ENCODE measurements at places on chromosomes 7 and 10.

DNA sequence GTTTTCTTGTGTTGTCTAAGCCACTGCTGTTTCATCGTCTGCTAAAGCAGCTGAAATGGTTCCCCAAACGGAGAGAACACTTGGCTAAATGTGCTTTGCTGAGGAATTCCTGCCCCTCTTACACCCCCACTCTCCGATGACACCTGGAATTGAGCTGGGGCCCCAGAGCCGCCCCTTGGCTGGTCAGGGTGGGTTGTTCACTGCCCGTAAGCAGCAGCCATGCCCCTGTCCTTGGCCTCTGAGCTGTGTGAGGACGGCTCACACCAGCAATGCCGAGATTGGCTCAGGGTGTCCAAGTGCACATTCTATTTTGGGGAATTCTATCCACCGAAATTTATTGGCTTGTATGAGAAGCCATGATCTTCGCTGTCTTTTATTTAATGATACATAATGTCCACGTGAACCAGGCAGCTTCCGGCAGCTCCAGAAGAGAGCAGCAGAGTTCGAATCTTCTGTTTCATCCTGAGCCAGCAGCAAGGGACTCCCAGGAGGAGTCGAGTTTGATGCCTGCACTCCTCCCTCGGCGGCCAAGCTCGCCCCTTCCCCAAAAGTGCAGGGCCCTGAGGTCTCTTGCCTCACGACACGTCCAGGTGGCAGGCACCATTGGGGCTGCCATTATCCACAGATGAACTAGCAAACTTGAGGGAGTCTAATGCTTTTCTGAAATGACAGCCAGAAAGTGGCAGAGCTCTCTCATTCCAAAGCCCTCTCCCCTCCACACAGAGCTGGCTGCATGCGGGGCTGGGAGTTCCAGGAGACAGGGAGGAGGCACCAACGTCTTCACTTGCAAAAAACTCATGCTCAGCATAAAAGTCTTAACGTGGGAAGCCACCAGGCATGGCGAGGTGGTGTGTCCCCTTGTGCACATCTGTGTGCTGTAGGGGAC is 114.0 kb downstream of the WDR37 start:
- no peak for DNase-seq

DNA sequence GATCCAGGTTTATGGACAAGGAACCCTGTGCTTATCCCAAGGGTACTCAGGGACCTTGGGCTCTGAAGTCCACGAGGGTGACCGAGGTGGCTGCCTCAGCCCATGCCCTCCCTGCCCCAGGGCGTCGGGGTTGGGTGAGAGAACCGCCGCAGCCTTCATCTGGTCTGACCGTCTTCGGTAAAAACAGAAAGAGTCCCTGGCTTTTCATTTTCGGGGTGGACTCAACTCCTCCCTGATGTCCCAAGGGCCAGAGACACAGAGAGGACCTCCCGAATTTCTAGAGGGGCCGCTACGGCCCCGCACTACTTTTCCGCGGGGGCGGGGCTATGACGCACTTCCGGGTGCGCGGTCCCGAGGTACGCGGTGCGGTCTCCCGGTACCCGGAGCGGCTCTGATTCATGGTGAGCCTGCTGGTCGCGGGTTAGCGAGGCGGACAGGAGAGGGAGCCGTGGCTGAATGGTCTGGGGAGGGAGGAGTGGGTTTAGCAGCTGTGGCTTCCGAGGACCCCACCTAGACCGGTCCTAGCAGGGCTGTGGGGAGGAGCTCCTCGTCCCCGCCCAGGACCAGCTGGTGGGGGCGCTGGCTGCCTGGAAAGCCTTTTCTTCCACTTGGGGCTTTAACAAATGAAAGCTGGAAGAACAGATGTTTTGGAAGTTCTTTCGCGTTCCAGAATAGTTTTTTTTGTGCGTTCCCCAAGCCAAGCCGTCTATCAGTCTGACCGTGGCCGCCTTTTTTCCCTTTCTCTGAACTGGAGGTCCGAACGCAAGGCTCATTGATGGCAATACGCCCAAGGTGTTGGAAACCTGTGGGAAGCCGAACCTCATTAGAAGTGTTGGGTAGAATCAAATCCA is at the start of gene ZSCAN21:
TSS of gene ZSCAN21 (plus strand) at position 334 of the 851 bp plus-strand sequence. CDS start 7,233 bp downstream, outside the sequence.
- peak; percentile 81 for DNase-seq

GRCh38 chr7:81025360-81025759 is 106.5 kb upstream of the SEMA3C start:
- DNase-seq: peak; percentile 8

DNA sequence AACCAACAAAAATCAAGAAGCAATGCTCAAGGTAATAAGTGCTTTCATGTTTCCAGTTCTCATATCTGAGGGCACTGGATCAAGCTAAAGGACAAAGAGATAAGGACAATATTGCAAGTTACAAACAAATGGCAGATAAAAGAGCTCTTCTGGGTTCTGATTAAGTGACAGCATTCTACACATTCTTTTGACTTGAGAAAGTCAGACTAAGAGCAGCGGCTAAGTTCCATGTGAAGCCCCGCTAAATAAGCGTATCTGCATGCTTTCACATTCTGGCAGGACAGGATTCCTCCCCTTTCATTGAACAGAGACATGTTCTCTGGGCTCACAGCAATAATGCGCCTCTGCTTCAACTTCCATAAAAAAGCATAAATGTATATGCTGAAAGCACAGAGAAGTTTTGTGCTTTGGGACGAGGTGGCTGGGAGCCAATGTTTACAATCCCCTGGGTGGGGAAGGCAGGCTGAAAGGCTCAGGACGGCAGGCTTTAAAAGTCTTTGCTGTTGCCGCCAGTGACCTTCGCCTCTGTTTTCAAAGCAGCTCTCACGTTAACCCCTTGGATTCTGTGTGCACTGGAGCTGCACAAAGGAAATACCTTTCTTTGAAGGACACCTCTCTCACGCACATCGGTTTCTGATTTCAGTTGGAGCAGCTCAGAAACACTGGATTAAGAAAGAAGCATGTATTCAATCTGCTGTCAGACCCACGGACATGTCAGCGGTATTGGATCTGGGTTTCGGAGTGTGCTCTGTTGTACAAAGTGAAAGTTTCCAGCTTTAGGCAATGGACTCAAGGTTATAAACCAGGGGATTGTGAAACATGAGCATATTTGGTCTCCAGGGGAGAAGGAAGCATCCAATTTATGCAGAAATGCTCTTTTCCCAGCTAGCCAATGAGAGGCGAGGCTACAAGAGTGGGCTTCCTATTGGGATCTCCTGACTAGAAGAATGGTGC is 105.4 kb upstream of the FAM133B start:
- peak; percentile 63 for DNase-seq

- DNase-seq: no peak
Observed at GRCh38 chr7:105538339-105538738, 6.3 kb downstream of the RINT1 start.

- no peak for DNase-seq
Observed at GRCh38 chr10:44197646-44198045, 187.3 kb downstream of the CXCL12 start.

- peak; percentile 75 for DNase-seq
Observed at GRCh38 chr10:121961456-121961855, 13.6 kb downstream of the NSMCE4A start.

Data from dermis blood vessel endothelial cell (primary cell).